NCI-H1436 treated with DMSO at 0.1 percent for 48 hours (cell line): ENCODE measurements at places on chromosomes 1 and 21.

DNA sequence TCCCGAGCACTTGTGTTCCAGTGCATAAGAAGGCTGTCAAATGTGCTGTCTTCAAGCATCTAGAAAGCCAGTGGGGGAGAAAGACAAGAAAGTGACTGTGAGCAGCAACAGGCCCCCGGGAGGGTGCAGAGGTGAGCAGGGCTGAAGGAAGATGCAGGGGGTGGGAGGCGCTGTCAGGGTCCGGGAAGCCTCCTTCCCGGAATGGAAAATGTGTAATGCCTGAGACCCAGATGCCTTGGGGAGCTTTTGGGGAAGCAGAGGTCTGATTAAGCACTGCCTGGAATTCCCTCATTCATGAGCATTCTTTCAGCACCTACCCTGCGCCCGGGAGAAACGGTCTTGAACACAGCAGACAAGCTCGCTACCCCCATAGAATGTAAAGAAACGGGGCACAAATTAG lies 1.3 kb downstream of the NPHP4 start:
- DNase-seq = no peak

GRCh38 chr1:156099282-156099681 lies 15.2 kb upstream of the LMNA start:
- no peak for DNase-seq

- no peak for DNase-seq
These were observed 1.8 kb downstream of the PTBP2 start for GRCh38 chr1:96723377-96723776.

DNA sequence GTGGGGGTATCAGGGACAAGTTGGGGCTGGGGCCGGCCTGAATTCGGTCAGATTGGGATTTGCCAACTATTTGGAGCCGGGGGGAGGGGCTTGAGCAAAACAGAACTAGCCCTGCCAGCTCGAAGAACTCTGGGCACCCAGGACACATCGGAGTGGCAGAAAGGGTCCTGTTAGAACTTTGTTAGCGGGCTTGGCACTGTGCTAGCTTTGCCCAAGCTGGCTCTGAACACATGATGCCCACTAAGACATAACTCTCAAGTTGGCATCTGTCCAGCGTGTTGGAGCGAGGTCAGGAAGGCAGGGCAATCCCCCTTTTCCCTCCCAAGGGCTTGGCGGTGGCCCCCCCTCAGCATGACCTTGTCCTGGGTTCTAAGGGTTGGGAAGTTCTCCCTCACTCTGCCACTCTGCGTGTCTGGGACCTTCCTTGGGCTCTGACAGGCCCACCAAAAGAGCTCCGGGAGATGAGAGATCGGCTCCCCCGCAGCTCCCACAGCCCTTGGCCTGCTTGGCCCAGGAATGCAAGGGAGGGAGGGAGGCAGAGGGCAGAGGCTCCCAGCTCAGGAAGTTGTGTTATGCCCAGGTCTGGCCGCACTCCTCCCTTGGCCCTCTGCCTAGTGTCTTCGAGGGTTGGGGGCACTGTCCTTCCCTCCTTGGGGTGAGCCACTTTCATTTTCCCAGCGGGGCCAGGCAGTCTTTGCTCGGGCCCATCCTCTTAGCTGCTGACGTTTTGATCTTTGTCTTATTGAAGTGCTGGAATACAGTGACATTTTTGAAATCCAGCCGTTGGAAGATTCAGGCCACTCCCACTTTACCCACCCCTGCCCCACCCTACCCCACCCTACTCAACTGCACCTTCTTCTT lies 1.2 kb downstream of the LMNA start:
- no peak for DNase-seq

DNA sequence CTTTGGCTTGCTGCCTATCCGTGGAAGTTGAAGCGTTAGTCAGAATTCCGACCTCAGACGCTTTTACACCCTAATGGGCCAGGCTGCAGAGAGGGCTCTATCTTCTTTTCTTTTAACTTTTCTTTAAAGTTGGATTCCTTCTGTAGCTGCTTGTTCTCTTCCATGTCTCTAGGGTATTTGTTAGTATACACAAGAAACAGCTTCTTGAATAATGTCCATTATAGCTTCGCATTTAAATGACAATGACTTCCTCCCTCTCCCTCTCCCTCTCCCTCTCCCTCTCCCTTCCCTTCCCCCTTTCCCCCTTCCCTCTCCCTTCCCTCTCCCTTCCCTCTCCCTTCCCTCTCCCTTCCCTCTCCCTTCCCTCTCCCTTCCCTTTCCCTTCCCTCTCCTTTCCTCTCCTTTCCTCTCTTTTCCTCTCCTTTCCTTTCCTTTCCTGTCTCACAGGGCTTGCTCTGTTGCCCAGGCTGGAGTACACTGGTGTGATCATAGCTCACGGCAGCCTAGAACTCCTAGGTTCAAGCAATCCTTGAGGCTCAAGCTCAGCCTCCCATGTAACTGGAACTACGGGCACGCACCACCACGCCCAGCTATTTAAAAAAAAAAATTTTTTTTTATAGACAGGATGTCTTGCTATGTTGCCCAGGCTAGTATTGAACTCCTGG lies 33.0 kb downstream of the RIPPLY3 start:
- DNase-seq = no peak

- DNase-seq = no peak
These were observed 34.8 kb downstream of the SLX9 start for GRCh38 chr21:44974676-44975075.

- DNase-seq = no peak
These were observed 46.8 kb downstream of the PTPRU start for GRCh38 chr1:29282924-29283803.

- no peak for DNase-seq
These were observed 162.8 kb downstream of the NTPCR start for GRCh38 chr1:233113009-233113879.

DNA sequence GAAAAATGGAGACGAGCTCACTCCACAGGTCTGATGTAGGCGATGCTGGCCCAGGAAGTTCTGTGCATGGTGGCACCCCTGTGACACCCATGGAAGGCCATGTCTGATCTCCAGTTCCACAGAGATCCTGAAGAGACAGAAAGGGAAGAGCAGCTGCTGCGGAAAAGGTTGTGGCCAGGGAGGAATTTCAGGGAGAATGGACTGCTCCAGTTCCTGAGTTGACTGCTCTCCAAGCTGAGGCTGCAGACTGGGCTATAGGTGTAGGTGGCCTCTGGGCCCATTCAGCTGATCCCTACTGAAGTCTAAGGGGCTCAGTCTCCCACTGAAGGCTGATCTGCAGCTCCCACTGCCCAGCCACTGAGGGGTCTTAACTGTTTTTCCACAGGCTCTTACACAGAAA lies 89.2 kb downstream of the ETS2 start:
- no peak for DNase-seq

- DNase-seq = no peak
These were observed at the start of gene FAM3B for GRCh38 chr21:41316200-41317062. Gene FAM3B (plus strand): TSS chr21:41316801. CDS start chr21:41316880, 79 bp downstream.

GRCh38 chr1:1304331-1305299 lies 3.1 kb downstream of the ACAP3 start:
- peak; percentile 41 for DNase-seq

DNA sequence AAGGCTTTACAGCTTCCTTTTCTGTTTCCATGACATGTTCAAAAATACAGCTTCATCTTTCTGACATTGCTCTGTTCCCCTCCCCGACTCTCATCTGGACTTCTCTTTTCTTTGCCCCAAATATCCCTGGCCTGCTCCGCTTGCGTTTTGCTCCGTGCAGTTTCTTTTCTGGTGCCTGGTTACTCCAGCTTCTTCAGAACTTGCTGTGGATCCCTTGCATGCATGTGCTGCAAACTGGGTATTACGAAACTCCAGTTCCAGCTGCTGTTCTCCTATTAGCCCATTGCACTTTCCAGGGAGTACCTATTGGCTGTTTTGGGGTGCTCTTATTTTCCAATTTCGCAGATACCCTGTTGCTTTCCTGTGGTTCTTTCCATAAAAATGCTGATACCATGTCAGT lies 9.9 kb upstream of the NDC1 start:
- no peak for DNase-seq

DNA sequence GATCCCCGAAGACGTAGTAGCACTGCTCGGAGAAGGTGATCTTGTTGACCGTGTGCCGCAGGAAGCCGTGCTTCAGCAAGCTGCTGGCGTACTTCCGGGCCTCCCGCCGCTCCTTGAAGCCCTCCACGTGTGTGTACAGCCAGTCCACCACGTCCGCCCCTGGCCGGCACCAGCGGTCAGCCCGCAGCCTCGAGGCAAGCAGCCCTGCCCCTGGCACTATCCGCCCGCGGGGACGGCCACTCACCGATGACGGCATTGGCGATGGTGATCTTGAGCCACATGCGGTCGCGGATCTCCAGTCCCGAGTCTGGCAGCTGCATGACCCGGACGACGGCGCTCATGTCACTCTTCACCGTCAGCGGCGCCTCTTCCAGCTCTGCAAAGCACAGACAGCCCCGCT lies 7.2 kb downstream of the TAS1R3 start:
- DNase-seq = no peak
